ENCODE measurements at places on chromosomes 3 and 15. TPM values are rescaled to one million over a fixed set of nuclear protein-coding genes. Genes with fewer than 3 reads are reported as not detected.

SRP14 gene
- 261 TPM for total RNA-seq

DNAH12 gene
- not detected for total RNA-seq

TMEM62 gene
- 8.6 TPM for total RNA-seq

DGKG gene
- total RNA-seq, result 8.8 TPM

FAM240A gene
- not detected for total RNA-seq

NOX5 gene
- 0.16 TPM for total RNA-seq

BCHE gene
- total RNA-seq, result 0.79 TPM

WDR82 gene
- 51.6 TPM for total RNA-seq

CASR gene
- total RNA-seq, result not detected

P2RY13 gene
- total RNA-seq, result not detected

CD200R1 gene
- total RNA-seq, result 0.06 TPM

LHFPL4 gene
- total RNA-seq, result 0.30 TPM

CRTAP gene
- 227 TPM for total RNA-seq

TPRG1 gene
- 0.23 TPM for total RNA-seq

C2CD4B gene
- 0.31 TPM for total RNA-seq

TMEM266 gene
- 0.17 TPM for total RNA-seq

TUSC7 gene
- not detected for total RNA-seq

TM4SF18 gene
- 31.8 TPM for total RNA-seq

AMT gene
- total RNA-seq, result 0.27 TPM

PLCH1 gene
- total RNA-seq, result 0.97 TPM

VWA5B2 gene
- total RNA-seq, result 0.46 TPM

GNAT1 gene
- total RNA-seq, result not detected

LIPC gene
- 0.16 TPM for total RNA-seq

GABRB3 gene
- 76.9 TPM for total RNA-seq

WDR5B gene
- 3.9 TPM for total RNA-seq

TEX9 gene
- total RNA-seq, result 5.4 TPM

IL16 gene
- not detected for total RNA-seq

P2RY14 gene
- total RNA-seq, result not detected

GXYLT2 gene
- total RNA-seq, result 2.1 TPM

CCDC39 gene
- total RNA-seq, result not detected

ARNT2 gene
- total RNA-seq, result 13.6 TPM

INSYN1 gene
- 1.9 TPM for total RNA-seq

ELL3 gene
- 1.3 TPM for total RNA-seq

OSTN gene
- not detected for total RNA-seq

SLC12A1 gene
- not detected for total RNA-seq

MKRN2OS gene
- not detected for total RNA-seq

CIDEC gene
- 45.7 TPM for total RNA-seq

AP3B2 gene
- total RNA-seq, result 0.77 TPM

MAN2C1 gene
- total RNA-seq, result 62.1 TPM

CADM2 gene
- total RNA-seq, result 0.10 TPM

HTR3E gene
- total RNA-seq, result not detected

TRH gene
- not detected for total RNA-seq

CACNA1D gene
- 1.2 TPM for total RNA-seq

FANCD2OS gene
- total RNA-seq, result not detected

SERPINI2 gene
- total RNA-seq, result not detected

SELENOS gene
- total RNA-seq, result 173 TPM

MESP2 gene
- total RNA-seq, result 0.30 TPM

FEZF2 gene
- not detected for total RNA-seq

DUOXA1 gene
- total RNA-seq, result 0.10 TPM

SPATA12 gene
- total RNA-seq, result 0.44 TPM

PIERCE2 gene
- total RNA-seq, result 2.5 TPM

SERINC4 gene
- total RNA-seq, result not detected

ZNF662 gene
- total RNA-seq, result not detected

PPP1R14D gene
- not detected for total RNA-seq
